NCI-H1048 (cell line): ENCODE measurements at places on chromosomes 6 and 20.

GRCh38 chr6:38354905-38355304 lies 284.8 kb downstream of the BTBD9 start:
- DNase-seq = no peak

GRCh38 chr20:42179768-42180167 lies 561.6 kb upstream of the CHD6 start:
- DNase-seq = peak; percentile 14

DNA sequence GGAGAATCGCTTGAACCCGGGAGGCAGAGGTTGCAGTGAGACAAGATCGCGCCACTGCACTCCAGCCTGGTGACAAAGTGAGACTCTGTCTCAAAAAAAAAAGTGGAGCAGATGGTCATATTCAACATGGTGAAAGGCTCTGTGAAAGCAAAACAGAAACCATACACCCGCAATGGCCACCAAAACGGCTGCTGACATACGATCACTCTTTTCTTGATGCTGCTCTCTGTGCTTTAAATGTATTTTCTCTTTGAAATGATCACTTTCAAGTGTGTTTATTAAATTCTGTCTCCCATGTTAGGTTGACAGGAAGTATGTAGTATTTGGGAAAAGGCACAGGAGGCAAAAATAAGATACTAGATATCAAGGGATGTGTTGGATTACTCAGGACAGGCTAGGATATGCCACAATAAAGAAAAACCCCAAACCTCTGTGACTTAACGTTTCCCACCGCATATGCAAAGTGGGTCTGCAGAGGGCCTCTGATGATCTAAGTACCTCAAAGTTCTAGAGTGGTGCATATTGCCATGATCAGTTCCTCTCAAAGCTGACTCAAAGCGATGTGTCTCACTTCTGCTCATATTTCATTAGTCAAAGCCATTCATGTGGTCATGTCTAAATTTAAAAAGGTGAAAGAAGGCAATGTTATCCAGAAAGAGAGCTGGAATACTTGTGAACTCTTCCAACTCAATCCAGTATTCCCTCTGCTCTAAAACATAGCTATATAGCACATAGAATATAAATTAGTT lies 155.1 kb upstream of the SOX4 start:
- DNase-seq = no peak

DNA sequence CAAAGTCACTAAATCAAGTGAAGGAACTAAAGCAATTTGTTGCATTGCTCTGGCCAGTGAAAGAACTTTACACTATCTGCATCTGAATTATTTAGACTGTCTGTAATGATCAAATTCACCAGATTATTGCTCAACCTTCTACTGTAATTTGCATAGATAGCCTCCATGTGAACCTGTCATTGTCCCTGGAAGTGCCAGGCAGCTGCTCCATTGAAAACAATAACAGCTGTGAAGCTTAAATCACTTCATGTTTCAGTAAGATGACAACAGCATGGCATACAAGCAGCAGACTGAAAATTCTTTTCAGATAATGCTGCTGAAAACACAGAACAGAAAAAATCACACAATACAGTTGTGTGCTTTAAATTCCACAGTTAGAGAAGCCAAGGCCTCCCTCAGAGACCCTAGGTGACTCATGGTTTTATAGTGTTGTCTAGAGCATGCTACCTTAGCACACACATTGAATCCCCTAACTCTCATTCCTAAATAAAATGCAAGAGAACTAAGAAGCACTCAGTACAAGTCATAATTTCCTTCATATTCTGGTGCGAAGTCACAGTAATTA lies 248.9 kb downstream of the TPBG start:
- no peak for DNase-seq

- DNase-seq = no peak
Observed at GRCh38 chr20:6533761-6534479, 233.6 kb upstream of the BMP2 start.

DNA sequence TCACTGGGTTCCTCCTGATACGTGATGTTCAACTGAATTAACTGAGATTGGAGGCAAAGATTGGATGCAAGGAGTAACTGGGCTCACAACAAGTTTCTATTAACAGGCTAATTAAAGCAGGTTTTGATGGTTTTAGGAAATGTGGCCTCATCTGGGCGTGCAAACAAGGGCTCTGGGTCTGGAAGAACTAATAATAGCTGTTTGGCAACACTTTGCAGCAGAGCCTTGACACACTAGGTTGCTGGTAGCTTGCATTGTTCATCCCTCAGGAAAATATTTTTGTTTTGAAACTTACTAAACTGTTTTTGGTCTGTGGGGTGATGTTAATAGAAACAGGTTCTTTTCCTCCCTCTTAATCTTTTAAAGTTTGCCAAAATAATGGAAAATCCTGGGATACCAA lies 117.2 kb upstream of the CD93 start:
- DNase-seq = no peak

- no peak for DNase-seq
Observed at GRCh38 chr6:43331470-43331869, 22.8 kb upstream of the CRIP3 start.

- no peak for DNase-seq
Observed at GRCh38 chr6:38656896-38657295, 17.2 kb upstream of the BTBD9 start.

- DNase-seq = no peak
Observed at GRCh38 chr6:25732468-25733198, 21.9 kb upstream of the SLC17A4 start.

DNA sequence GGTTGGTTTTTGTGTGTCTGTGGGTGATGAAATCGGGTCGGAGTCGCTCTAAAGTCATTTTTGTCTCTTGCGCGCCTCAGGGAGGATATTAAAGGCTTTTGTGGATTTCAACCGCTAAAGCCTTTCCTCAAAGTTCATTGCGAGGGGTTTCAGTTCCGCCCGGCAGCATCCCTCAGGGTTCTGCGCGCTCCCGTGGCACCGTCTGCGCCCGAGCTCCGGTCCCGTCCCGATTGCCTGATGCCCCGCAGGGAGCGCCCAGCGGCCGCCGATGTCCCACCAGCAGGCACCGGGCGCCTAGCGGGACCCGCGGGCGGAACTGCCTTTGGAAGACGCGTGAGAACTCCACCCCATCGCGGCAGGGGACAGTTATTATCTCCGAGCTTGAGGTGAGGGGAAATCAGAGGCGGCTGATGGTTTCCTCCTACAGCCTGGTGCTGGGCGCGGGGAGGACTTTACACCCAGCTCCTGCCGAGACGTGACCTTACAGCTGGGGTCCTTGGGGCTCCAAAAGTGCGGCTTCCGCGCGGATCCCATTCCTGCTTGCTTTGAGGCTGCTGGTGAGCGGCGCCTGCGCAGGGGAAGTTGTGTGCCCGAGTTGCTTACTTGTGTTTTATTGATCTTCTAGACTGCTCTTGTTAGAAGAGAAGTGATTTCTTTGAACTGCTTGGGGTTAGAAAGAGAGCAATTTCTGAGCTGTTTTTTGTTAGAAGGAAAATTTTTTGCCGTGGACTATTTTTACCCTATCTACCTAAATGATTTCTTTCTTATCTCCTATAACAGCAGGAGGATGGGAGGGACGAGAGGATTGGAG lies 27.1 kb downstream of the ULBP1 start:
- DNase-seq = no peak

DNA sequence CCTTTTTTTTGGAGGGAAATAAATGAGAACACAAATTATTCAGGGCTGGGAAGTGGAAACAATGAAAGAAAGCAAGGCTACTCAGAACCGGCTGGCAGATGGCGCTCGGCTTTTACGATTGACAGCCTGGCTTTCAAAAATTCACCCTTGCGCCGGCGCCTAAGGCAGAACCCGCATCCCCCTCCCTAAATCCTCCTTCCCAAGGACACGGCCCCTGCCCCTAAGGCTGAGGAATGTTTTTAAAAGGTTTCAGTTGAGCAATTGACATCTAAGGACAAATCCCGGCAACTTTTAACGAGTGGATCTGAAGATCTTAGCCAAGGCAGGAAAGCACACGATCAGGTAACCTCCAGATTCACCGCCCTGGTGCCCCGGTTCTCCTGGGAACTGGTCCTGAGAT lies 16.3 kb downstream of the GNAS start:
- DNase-seq = no peak

GRCh38 chr6:39800034-39801032 lies 8.2 kb downstream of the DAAM2 start:
- DNase-seq = no peak

DNA sequence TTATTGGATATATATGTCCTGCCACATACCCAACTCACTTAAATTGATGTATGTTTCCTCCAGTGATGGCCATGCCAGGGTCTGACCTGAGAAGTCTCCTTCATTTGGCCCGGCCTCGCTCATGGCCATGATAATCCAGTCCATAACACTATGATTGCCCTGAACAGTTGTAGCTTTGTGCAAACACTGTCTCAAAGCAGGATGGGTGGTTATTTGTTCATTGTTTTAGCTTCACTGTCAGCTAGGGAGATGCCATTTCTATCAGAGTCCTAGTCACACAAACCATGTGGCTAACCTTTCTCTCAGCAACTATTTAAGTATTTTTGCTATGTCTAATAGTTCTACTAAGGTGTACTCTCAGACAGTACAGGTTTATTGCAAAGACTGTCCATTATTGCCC lies 47.6 kb upstream of the ZNF337 start:
- no peak for DNase-seq

GRCh38 chr6:89208551-89208950 lies 8.6 kb downstream of the GABRR1 start:
- no peak for DNase-seq

DNA sequence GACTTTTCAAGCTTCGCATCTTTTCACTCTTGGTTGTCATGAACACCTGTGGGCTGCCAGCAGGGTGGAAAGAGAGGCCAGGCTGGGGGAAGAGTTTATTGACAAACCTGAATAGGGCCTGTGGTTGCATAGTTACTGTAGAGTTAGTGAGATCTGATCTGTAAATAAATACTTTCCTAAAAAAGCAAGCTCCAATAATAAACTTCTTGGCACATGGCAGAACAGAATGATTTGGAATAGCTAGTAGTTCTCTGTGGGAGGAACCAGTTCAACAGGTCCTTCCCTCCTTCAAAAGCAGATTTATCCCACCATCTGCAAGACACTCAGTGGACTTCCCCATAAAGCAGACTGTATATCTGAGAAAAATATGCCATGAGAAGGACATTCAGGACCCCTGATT lies 445.0 kb downstream of the HACE1 start:
- DNase-seq = no peak

DNA sequence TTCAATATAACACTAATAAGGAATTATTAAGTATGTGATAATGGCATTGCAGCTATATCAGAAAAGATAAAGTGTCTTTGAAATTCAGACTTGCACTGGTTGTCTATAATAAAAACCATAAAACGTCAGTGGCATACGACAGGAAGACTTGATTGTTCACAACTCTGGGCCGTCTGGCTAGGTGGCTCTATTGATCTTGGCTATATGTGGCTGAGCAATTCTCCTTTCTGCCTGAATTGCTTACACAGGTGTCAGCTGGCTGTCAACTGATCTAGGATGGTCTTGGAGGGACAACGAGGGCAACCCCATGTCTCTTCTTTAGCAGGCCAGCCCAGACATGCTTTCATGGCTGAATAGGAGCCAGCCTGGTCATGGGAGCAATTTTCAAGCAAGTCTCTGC lies 359.1 kb downstream of the QKI start:
- no peak for DNase-seq

DNA sequence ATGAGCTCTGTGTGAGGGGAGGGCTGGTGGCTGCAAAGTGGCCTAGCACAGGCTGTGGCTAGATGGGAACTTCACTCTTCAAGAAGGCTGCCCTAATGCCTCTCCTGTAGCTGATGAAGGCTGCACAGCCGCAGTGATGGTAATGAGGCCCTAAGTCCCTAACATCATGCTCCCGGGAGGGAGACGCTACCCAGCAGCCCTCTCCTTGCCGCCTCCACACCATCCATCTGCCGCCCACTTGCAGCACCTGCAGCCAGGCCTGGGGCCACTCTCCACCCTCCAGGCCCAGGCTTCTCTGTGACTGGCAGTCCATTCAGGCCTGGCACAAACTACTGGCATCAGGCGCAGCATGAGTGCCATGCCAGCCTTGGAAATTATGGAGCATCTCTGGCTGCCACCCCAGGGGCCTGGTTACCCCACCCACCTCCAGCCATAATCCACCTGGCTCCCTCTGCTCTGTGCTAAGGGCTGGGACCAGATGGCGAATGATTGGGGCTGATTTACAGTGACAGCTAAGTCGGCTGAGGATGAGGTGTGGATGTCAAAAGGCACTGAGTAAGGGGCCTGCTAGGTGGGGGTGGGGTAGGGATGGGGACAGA lies 284.2 kb downstream of the LRFN2 start:
- no peak for DNase-seq

GRCh38 chr6:43125119-43125518 lies 46.0 kb upstream of the SRF start:
- no peak for DNase-seq

DNA sequence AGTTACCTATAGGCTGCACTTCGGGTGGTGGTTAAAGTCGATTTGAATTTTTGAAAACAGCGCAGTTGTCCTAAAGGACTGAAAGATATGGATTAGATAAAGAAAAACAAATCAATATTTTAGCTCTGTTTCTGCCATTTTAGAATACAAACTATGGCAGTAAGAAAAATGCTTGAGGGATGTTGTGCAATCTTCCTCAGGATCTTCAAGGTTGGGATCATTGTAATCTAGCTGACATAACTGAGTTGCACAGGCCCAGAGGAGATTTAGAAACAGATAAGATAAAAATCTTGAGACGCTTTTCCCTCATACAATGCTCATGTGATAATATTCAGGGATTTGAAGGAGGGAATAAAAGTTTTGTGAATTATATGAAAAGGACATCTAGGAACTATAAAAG lies 926 bp downstream of the PEX3 start:
- DNase-seq = no peak

DNA sequence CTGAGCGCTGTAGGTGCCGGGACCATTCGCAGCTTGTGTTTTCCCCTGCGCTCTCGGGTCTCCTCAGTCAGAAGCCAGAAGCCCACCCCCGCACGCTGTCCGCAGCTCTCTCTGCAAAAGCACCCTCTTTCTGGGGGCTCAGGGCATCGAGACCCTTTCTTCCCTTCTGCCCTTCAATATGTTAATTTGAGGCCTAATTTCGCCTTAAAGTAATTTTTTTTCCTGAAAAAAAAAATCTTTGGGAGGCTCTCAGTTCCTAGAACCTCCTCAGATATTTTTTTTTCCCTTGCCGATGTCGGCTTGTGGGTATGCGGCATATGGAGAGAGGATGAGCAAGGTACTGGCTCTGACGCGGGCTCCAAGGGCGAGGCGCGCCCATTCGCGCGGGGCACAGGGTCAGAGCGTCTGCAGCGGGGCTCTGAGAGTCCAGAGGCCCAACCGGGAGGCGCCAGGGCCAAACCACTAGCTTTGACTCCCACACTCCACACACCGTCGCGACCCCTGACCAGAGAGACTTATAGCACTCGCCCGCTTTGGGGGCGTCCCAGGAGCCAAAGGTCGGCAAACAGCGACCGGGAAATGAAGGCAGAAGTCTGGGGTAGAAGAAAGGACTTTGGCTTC lies 893 bp downstream of the PRDM13 start:
- DNase-seq = no peak

DNA sequence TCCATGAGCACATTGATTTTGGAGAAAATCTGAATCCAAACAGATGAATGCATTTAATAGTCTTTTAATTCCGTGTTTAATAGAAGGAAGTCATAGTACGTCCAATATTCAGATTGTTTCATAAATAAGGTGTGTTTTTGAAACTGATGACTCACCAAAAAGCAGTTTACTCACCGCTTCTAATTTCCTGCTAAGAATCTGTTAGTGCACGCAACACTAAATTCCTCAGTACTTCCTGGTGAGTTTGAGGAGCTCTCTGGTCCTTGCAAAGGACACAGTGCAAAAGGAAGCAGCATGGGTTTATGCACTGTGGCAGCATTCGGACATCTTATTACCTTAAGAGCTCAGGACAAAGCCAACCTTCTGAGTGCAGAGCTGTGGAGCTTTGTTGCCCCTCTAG lies 2.3 kb upstream of the ADGRF1 start:
- DNase-seq = no peak

- DNase-seq = no peak
Observed at GRCh38 chr6:4844108-4844507, 67.9 kb downstream of the CDYL start.
